ENCODE measurements at places on chromosomes 5 and 9.

GRCh38 chr9:93461821-93462220 is 8.4 kb upstream of the FAM120AOS start:
- no peaks in the 10 kb centered on the region for H3K27me3 ChIP-seq
- no peak overlapping the region for H3K4me3 ChIP-seq
- DNase-seq = no peak
- peaks cover 1% of the 10 kb centered on the region for H3K4me1 ChIP-seq

GRCh38 chr9:79542735-79543620 is 28.8 kb upstream of the TLE4 start:
- no peaks in the 10 kb centered on the region for H3K36me3 ChIP-seq
- DNase-seq = no peak
- no peaks in the 10 kb centered on the region for H3K4me1 ChIP-seq
- H3K27ac ChIP-seq = no peak overlapping the region
- peaks cover 3% of the 10 kb centered on the region for H3K27me3 ChIP-seq

GRCh38 chr5:14595891-14596290 is 14.3 kb downstream of the OTULINL start:
- H3K36me3 ChIP-seq = no peaks in the 10 kb centered on the region
- no peak overlapping the region for H3K4me3 ChIP-seq
- no peaks in the 10 kb centered on the region for H3K4me1 ChIP-seq
- no peaks in the 10 kb centered on the region for H3K27me3 ChIP-seq

DNA sequence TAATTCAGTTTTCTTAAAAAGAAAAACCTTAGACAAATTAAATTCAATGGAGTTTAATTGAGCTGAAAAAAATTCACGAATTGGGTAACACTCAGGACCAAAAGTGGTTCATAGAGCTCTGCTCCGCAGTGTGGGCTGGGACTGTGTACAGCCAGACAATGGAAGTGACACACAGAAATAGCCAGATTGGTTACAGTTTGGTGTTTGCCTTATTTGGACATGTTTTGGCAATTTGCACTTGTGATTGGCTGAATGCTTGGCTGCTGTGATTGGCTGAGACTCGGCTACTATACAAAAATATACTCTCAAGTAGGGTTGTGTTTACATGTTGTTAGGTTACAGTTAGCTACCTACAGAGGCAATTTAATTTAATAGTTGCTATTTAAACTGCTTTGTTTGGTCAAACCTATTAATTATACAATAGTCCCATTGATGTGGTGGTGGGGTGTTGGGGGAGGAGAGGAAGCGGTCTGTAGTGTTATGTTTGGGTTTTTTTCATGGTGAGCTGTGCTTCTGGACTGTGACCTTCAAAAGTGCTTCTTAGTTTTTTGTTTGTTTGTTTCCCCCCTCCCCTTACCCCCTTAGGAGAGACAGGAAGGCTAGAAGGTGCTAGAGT is 95.2 kb downstream of the CNTLN start:
- H3K4me3 ChIP-seq = no peak overlapping the region
- H3K36me3 ChIP-seq = no peaks in the 10 kb centered on the region
- no peak for DNase-seq
- no peaks in the 10 kb centered on the region for H3K27me3 ChIP-seq
- H3K27ac ChIP-seq = no peak overlapping the region
- H3K4me1 ChIP-seq = no peaks in the 10 kb centered on the region

DNA sequence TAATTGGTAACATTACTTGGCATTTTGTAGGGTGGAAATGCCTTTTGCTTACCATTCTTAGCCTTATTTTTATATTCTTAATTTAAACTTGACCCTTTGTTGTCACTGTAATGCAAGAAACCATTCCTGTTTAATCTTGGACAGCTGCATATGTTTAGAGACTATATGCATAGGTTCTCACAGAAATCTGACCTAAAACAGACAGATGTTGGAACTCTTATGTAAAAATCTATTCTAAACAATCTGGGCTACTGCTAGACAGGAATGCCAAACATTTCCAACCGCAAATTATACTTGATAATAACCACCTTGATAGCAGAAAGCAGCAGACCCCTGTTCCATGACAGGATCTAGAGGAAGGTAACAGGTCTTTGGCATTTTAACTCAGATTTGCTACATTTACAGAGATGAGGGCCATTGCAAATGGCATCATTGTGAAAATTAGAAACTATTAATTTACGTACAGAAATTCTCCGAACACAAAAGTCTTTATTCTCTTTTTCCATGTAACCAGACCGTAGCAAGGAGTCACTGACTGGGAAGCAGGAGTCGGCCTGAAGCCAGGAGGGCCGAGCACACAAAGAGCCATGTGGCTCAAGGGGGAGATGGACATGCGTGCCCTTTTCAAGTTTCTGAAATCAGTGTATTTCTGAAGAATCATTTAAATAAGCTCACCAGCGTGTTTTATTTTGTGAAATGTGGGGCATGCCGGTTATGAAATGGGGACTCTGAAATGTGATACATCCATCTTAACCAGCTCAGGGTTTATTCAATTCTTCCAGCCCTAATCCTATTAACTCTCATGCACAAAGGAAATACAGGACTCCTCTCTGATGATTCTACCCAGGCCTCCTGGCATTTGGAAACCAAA is 139.3 kb downstream of the AOPEP start:
- no peak overlapping the region for H3K4me3 ChIP-seq
- no peaks in the 10 kb centered on the region for H3K27me3 ChIP-seq
- peaks cover 18% of the 10 kb centered on the region for H3K4me1 ChIP-seq
- H3K27ac ChIP-seq = no peak overlapping the region
- no peaks in the 10 kb centered on the region for H3K36me3 ChIP-seq
- peak; percentile 48 for DNase-seq

- H3K4me3 ChIP-seq = no peak overlapping the region
- peak; percentile 8 for DNase-seq
- no peaks in the 10 kb centered on the region for H3K36me3 ChIP-seq
- H3K27ac ChIP-seq = no peak overlapping the region
- no peaks in the 10 kb centered on the region for H3K4me1 ChIP-seq
These were observed 22.1 kb upstream of the TPD52L3 start for GRCh38 chr9:6305954-6306563.

DNA sequence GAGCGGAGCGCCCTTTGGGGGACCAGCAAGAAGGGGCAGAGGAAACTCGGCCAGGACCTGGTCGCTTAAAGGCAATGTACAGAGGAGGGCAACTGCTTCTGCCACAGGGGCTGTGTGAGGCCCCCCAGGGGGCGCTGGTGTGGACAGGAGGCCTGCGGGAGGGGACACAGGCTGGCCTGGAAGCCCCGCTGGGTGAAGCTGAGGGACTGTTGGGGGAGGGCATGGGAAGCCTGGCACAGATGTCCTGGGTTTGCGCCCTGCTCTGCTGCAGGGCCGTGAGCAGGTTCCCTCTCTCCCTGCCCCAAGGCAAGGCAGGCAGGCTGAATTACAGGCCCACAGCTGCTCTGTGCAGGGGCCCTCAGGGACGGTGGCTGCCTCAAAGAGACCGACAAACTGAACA is 5.4 kb downstream of the MED22 start:
- no peaks in the 10 kb centered on the region for H3K27me3 ChIP-seq
- peaks cover 72% of the 10 kb centered on the region for H3K36me3 ChIP-seq
- H3K4me1 ChIP-seq = peaks cover 6% of the 10 kb centered on the region
- DNase-seq = no peak

DNA sequence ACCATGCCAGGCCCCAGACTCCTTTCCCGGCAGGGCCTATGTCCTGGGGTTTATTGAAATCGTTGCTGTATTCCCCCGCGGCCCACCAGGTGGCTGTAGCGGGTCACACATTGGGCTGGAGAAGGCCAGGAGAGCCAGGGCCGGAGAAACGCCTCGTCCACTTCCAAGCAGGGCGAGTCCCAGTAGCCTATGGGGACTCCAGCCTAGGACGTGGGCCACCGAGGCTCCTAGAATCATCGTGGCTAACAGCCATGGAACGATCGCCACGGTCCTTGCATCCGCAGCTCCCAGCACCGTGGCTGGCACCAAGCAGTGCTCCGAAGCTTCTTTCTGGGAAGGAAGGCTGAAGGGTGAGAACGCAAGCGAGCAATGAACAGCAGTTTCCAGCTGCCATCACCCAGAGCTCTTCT is 87.7 kb downstream of the ENTREP1 start:
- no peaks in the 10 kb centered on the region for H3K27me3 ChIP-seq
- H3K27ac ChIP-seq = no peak overlapping the region
- no peaks in the 10 kb centered on the region for H3K36me3 ChIP-seq
- peak; percentile 58 for DNase-seq
- H3K4me3 ChIP-seq = no peak overlapping the region

DNA sequence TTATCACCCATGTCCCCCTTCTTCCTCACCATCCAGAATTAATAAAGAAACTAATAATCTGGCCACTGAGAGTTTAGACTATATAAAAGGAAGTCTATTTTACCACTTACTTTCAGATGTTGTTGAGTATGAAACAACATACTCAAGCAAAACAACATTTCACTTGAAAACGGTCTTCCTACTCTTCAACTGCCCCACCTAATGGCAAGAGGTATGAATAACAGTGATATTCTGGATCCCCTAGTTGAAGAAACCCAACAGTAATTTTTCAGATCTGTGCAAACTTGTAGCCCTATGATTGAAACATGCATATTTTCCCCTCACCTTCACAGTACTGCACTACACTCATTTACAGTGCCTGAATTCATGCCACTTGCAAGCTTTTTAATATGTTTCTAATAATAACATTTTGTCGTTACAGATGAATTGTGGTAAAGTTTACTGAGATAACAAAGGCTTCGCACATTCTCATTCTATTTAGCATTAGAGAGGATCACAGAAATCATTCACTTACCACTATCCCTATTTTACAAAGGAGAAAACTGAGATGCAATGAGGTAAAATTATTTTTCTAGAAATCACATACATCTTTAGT is 267.9 kb upstream of the PDE4D start:
- H3K36me3 ChIP-seq = no peaks in the 10 kb centered on the region
- no peak overlapping the region for H3K4me3 ChIP-seq
- no peaks in the 10 kb centered on the region for H3K27me3 ChIP-seq
- no peak overlapping the region for H3K27ac ChIP-seq
- no peaks in the 10 kb centered on the region for H3K4me1 ChIP-seq
- no peak for DNase-seq

- H3K36me3 ChIP-seq = no peaks in the 10 kb centered on the region
- no peaks in the 10 kb centered on the region for H3K27me3 ChIP-seq
- DNase-seq = no peak
- H3K4me3 ChIP-seq = no peak overlapping the region
- H3K27ac ChIP-seq = no peak overlapping the region
These were observed 179.7 kb upstream of the ANKRD55 start for GRCh38 chr5:56412601-56413379.

DNA sequence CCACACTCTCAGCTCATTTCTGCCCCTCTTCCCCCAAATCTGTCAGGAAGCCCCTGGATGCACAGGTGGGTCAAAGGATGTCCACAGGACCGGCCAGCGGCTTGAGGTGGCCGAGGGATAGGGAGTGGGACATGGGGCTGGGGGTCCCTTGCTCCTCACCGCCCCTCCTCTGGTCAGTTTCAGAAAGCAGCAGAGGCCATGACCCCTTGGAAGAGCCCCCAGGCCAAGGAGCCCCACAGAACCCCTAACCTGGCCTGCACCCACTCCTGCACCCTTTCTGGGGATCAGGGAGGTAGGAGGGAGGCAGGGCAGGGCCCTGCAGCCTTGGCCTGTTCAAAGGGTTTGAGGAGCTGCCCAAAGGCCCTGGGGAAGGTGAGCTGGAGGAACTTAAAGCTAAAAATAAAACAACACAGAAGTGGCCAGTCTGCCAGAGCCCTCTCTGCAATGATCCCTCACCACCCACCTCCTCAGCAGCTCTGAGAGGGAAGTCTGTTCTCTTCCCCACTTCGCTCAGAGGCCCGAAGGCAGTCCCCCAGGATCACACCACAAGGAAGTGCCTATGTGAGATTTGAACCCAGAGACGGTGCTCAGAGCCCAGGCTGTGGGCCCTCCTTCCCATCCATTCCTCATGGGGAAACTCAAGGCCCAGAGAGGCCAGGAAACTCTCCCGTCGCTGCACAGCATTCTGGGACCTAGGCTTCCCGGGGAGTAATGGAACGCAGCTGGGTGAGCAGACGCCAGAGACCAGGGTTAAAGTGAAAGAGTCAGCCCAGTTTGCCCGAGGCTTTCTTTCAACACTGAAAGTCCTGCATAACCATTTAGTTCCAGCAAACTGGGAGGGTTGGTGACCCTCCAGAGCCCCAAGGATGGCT is 910 bp downstream of the ENG start:
- H3K27ac ChIP-seq = no peak overlapping the region
- DNase-seq = no peak
- H3K4me3 ChIP-seq = no peak overlapping the region
- H3K27me3 ChIP-seq = no peaks in the 10 kb centered on the region
- peaks cover 3% of the 10 kb centered on the region for H3K4me1 ChIP-seq
- no peaks in the 10 kb centered on the region for H3K36me3 ChIP-seq

GRCh38 chr9:137114220-137114612 is 317 bp downstream of the DPP7 start:
- H3K36me3 ChIP-seq = peaks cover 6% of the 10 kb centered on the region
- no peak overlapping the region for H3K27ac ChIP-seq
- H3K4me3 ChIP-seq = no peak overlapping the region
- H3K27me3 ChIP-seq = peaks cover 34% of the 10 kb centered on the region
- DNase-seq = no peak
- peaks cover 14% of the 10 kb centered on the region for H3K4me1 ChIP-seq

GRCh38 chr5:17723876-17724275 is 89.6 kb downstream of the TAF11L14 start:
- H3K27ac ChIP-seq = no peak overlapping the region
- DNase-seq = no peak
- no peaks in the 10 kb centered on the region for H3K4me1 ChIP-seq
- H3K4me3 ChIP-seq = no peak overlapping the region
- no peaks in the 10 kb centered on the region for H3K36me3 ChIP-seq
- H3K27me3 ChIP-seq = no peaks in the 10 kb centered on the region

GRCh38 chr5:147509710-147510651 is at the start of gene DPYSL3:
Gene DPYSL3, minus strand, starts transcription at chr5:147510068. Its CDS starts 210 bp downstream, at chr5:147509858.
- H3K27ac ChIP-seq = peak within 1 kb of the TSS; percentile 65
- peaks cover 11% of the 10 kb centered on the region for H3K4me1 ChIP-seq
- peak within 1 kb of the TSS; percentile 96 for H3K4me3 ChIP-seq
- DNase-seq = peak; percentile 68
- peaks cover 19% of the 10 kb centered on the region for H3K36me3 ChIP-seq

- H3K4me3 ChIP-seq = no peak overlapping the region
- no peak overlapping the region for H3K27ac ChIP-seq
- H3K4me1 ChIP-seq = peaks cover 1% of the 10 kb centered on the region
- no peaks in the 10 kb centered on the region for H3K36me3 ChIP-seq
These were observed 127.6 kb downstream of the SLIT3 start for GRCh38 chr5:169173372-169173771.

DNA sequence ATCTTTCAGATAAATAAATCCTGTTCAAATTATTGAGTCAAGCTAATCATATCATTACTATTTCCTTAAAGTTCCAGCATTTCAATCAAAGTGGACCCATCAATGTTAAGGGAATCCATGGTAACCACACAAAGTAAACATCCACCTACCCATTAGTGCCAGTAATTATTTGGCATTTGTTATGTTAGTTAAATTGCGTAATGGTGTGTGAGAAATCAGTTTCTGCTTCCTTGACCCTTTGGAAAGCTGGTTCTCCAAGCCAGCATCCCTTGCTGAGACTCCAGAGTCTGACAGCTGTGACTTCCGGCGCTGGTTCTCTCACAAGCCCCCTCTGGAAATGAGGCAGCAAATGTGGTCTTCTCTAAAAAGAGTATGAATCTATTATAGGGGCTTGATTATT is 308.6 kb upstream of the EFNA5 start:
- DNase-seq = no peak
- H3K36me3 ChIP-seq = no peaks in the 10 kb centered on the region
- H3K4me3 ChIP-seq = no peak overlapping the region
- H3K27me3 ChIP-seq = no peaks in the 10 kb centered on the region
- peaks cover 7% of the 10 kb centered on the region for H3K4me1 ChIP-seq
- H3K27ac ChIP-seq = no peak overlapping the region

All from neuronal stem cell (in vitro differentiated cells).